ENCODE measurements at places on chromosomes 5 and 9. TPM values are rescaled to one million over a fixed set of nuclear protein-coding genes. Genes with fewer than 3 reads are reported as not detected.

DNA sequence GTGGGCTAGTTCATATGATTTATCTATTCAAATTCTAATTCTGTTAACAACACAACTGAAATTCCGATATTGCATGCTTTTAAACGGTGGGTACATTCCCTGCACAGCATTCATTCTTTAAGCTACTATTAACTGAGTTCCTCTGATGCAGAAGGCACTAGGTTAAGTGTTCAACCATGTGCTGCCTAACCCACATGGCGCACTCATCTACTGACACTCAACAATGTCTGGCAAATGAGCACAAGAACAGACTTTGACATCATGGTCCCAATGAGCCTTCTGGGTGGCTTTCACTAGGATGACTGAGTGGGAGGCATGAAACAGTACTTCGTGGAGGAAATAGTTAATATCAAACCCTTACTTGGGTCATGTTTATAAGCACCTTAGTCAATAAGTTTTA lies 10.2 kb downstream of the NREP start:
- no peak for DNase-seq

Gene SLC6A18
- total RNA-seq = not detected

Gene PARP8
- 48.5 TPM for total RNA-seq

GRCh38 chr5:149326611-149327010 lies 18.7 kb upstream of the GRPEL2 start:
- DNase-seq = no peak

Gene OTP
- total RNA-seq = not detected

DNA sequence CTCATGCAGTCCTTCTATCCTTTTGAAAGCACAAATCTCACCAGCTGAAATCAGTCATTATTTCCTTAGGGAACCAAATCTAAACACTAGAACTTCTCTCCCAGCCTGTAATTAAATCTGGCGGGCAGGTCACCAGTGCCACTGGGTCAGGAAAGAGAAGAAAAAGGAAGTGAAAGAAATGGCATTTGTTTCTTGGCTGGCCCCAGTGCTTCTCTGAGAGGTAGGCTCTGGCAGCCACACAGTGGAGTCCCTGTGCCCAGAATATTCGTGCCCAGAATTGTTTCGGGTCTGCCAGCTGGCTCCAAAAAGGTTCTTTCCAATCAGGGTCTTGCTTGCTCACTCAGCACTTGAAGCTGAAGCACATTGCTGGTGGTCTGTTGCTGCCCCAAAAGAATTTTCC lies 133.9 kb upstream of the MTAP start:
- DNase-seq = peak; percentile 22

Gene PAM
- 61.6 TPM for total RNA-seq

Gene CARTPT
- 2.9 TPM for total RNA-seq
